ENCODE measurements at places on chromosomes 3 and 15.

GRCh38 chr15:60070838-60071493, 66.9 kb downstream of the FOXB1 start:
- DNase-seq: no peak

DNA sequence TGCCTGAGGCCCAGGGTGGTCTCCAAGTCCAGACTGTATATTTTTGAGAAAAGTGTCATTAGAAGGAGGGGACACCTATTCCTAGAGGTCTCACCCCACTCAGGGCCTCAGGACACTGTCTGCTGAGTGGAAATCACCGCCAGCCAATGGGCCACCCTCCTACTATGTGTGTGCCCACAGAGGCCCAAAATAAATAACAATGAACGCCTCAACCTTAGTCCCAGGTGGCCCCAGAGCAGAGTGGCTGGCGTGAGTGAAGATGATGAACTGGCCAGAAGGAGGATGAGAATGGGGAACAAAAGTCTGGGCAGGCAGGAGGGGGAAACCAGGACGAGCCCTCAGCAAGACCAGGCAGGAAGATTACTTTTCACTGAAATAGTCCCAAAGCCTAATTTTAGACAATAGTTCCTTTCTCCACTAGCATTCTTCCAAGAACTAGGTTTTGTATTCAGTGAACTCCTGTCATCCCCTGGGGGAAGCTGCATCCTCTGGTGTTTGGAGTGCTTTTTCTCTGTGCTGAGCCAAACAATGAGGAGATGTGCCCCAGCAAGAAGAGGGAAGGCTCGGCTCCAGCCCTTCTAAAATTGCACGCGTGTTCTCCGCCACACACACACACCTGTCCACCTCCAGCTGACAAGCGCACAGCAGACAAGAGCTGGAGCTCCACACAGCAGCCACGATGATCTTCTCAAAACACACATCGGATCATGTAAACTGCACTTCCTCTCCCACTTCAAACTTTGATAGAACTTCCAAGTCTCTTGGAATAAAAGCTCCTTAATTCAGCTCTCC, 72.2 kb downstream of the ADCY5 start:
- no peak for DNase-seq

- no peak for DNase-seq
These were observed 14.2 kb downstream of the IFT80 start for GRCh38 chr3:160384639-160385318.

DNA sequence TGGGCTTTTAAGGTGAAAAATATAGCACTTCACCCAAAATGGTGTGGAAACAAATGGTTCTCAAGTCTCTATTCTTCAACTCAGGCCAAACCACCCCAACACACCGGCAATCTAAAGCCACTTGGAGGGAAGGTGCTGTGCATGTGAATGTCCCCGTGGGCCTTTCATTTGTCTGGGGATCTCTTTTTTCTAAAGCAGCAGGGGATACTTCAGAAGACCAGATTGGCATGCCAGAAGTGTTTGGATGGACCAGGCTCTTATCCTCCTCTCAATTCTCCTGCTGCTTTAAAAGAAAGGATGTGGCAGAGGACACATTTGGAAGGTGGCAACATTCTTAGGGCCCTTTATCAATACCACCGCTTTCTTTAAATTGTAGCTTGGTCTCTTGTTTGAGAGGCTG, 193.1 kb downstream of the MEIS2 start:
- no peak for DNase-seq

DNA sequence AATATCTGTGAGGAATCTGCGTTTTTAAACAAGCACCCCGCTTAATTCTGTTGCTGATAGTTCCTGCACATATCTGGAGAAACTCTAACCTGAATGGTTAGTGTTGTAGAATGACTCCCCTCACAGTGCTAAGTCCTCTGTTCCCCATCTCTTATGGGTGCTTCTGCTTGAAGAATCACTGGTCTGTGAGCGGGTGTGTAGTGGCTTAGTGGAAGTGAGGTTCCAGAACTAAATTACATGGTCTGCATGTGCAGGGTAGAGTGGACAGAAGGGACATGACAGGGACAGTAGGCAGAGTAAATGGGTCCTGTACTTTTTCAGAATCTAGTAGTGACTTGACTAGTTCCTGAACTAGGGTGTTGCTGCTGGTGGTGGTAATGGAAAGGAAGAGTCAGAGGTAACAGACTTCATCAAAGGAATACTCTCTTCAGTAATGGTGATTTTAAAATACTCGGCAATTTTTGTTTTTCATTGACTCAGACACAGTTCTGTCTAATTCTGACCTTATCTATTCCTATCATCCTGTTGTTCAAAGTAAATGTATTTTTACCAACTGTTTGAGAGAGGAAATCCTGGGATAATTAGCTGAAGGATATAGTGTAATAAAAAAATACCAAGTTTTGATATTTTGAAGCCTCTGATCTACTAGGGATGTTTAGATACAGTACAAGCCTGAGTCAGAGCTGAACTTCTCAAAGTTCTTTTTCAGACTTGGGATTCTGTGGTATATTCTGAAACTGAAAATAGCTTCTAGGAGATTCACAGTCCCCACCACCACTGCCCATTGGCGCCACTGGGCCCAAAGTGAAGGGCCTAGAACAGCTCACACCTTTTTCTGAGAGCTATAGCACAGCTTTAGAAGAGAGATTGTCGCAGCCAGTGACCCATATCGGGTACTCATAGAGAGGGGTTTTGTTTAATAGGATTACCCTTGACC, 55.5 kb downstream of the FNDC3B start:
- DNase-seq: no peak

- no peak for DNase-seq
These were observed 40.8 kb upstream of the ATP2B2 start for GRCh38 chr3:10546181-10546624.

DNA sequence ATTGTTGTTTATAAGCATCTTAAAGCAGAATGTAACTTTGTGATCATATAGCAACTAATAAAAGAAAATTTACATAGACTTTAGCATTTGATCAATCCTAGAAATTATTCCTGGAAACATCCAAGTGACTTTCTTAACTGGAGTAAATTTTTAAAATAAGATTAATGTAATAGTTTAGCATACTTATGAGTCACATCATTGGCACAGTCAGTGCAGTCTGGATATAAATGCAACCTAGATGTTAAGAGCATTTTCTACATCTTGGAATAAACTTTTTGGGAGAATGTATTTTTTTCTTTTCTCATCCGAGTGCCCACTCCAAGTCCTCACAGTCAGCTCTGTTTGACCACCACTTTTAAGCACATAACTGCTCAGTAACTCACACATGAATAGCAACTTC, 324.6 kb upstream of the PLSCR5 start:
- DNase-seq: no peak

DNA sequence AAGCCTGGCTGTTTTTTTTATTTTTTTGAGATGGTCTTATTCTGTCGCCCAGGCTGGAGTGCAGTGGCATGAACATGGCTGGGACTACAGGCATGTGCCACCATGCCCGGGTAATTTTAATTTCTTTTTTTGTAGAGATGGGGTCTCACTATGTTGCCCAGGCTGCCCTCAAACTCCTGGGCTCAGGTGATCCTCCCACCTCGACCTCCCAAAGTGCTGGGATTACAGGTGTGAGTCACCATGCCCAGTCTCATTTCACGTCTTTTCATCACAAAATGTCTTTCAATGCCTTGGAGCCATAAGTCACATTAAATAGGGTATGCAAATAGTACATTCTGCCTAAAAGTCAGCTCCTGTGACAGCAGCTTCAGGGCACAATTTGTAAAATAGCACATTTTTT, 52.8 kb downstream of the SOX2 start:
- DNase-seq: no peak

GRCh38 chr3:194421-194820, 2.1 kb upstream of the CHL1 start:
- no peak for DNase-seq

DNA sequence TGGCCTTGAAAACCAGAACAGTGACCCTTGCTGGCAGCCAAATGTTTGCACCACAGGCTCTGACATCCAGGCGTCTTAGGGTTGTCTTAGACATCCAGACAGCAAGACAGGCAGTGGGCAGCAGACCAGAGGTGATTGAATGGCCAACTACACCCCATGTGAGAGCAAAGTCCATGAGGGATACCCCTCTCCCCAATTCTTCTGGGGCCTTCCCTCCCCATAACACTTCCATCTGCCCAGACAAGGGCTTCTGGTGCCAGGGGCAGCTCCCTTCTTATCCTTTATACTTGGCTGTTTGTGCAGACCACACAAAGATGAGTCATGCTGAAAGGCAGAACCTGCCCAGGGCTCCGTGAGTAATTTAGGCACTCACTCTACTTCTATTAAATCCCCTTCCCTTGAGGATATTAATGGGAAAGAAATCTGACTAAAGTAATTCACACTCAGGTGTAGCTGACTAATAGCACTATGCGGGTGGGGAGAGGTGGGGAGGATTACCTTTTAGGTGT, 257.9 kb downstream of the UACA start:
- peak; percentile 48 for DNase-seq

- DNase-seq: no peak
These were observed 168.7 kb upstream of the STAC start for GRCh38 chr3:36211652-36211999.

GRCh38 chr3:56406826-56407515, 61.3 kb downstream of the ERC2 start:
- no peak for DNase-seq

GRCh38 chr3:51141573-51141972, 243.5 kb upstream of the MANF start:
- DNase-seq: no peak

- DNase-seq: peak; percentile 47
These were observed 17.3 kb downstream of the SPATA12 start for GRCh38 chr3:57077630-57078343.

DNA sequence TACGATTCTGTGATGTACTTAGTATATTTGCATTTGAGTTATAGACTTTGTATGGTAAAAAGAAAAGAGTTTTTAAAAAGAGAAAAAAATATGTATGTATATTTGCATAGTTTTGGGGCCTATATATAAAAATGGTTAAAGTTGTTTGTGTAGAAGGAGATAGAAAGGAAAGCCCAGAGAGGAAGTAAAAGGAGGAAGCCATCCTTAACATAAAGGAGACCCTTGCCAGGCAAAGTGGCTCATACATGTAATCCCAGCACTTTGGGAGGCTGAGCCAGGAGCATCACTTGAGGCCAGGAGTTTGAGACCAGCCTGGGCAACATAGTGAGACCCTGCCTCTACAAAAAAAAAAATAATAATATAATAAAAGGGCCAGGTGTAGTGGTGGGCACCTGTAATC, 8.4 kb downstream of the SNAP23 start:
- no peak for DNase-seq

DNA sequence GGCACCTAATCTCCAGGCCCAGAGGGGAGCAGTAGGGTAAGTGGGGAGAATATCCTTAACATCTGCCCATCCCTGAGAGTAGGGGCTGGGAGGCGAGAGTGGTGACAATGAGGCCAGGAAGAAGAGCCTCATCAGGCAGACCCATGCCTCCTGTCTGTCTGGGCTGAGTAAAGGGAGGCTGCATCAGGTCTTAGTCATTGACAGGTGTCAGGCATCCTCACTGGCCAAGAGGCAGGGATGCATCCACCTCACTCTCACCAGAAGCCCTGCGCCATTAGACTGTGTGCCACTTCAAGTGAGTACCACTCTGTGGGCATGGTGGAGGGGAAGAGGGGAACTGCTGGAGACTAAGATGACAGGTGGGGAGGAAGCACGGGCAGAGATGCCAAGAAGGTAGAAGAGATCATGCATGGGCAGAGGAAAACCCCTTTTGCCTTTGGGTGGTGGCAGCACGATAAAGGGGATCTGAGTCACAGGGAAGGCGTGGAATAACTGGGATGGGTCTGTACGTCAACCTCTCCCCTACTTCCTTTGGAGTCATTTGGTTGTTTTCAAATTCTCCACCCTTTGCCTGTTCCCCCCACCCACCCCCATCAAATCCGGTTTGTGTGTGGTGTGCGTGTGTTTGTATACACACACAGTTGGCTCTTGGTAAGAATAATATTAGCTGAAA, 14.1 kb downstream of the ANAPC13 start:
- no peak for DNase-seq

GRCh38 chr15:89775815-89776214, 317 bp upstream of the MESP2 start:
- no peak for DNase-seq

- no peak for DNase-seq
These were observed 1192.8 kb upstream of the CADM2 start for GRCh38 chr3:83765956-83766355.

GRCh38 chr3:46642971-46643370, 30.6 kb downstream of the FAM240A start:
- no peak for DNase-seq

DNA sequence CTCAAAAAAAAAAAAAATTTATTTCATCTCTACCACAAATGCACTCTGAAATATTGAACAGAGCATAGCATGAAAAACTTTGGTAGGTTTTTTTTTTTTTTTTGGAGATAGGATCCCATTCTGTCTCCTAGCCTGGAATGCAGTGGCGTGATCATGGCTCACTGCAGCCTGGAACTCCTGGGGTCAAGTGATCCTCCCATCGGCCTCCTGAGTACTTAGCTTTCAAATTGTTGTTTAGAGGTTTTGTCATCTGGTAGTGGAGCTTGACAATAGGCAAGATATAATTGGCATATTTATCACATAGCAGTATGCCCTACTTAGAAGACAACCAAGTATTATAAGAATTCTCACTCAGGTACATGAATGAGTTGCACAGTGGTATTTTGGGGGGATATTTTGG, 234.2 kb upstream of the ST8SIA2 start:
- DNase-seq: no peak

DNA sequence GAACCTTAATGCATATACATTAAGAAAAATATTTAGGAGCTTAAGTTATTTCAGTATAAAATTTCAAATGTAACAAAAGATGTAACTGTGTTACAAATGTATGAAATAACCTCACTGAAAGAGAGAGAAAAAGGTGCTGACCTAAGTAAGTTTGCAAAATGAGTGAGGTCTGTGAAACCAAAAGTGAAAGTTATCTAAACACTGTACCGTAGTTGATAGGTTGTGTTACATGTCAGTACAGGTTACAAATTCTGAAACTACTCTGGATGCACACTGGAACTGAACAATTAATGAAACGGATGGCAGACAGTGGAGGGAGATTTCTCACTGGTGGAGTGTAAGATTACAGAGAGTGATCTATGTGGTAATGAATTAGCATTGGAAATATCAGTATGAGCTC, 420.7 kb downstream of the ZNF385D start:
- DNase-seq: no peak

DNA sequence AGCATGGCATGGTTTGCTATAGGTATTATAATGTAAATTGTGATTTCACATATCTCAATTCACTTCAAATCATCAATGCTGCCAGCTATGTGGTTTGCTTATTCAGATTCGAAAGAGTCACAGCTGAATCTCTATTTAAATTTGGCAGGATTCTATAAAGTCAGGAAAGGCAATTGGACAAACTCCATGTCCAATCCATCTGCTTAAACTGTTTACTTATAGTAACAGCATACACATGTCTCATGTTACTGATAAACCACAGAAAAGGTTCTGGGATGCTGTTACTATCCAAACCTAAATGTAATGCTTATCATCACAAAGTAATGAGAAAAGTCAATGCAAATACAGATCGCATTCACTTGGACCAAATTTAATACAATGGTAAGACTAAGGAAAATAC, 229.7 kb downstream of the ISL2 start:
- DNase-seq: no peak

Measured in inflammatory macrophage (primary cell).